ENCODE measurements at places on chromosomes 12 and 14.

DNA sequence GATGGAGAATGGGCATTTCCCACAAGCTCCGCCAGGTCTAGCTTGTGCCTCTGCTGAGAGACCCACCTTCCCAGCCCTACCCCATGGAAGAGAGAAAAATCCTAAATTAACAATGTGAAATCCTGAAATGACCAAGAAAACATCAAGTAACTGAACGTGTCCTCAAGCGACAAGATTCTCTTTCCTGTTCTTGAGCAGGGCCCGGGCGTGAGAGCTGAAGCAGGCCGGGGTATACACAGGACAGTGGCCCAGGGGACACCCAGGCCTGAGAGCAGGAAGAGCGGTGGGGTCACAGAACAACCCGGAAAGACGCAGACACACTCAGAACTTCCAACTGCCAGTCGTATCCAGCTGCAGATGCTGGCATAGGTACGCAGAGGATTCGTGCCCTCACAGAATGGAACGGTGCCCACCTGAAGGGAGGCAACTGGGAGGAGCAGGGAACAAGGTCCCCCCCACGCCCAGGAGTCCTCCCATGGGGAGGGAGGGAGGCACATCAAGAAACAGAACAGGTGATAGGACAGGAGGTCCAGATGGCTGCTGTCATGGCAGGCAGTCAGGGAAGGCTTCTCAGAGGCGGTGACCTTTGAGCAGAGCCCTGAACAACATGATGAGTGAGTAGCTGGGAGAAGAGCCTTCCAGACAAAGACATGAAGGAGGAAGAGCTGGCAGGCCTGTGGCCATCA lies 9.1 kb downstream of the RIMBP2 start:
- DNase-seq, result no peak

- no peak for DNase-seq
Measured at GRCh38 chr14:75845136-75845804, 136.5 kb downstream of the TGFB3 start.

- DNase-seq, result no peak
Measured at GRCh38 chr12:46794593-46795190, 31.1 kb downstream of the SLC38A4 start.

- no peak for DNase-seq
Measured at GRCh38 chr12:43162138-43162537, 389.9 kb downstream of the ADAMTS20 start.

GRCh38 chr12:70094467-70094866 lies 148.8 kb upstream of the CNOT2 start:
- no peak for DNase-seq

GRCh38 chr14:58297412-58297761 lies 968 bp upstream of the ARID4A start:
- no peak for DNase-seq

DNA sequence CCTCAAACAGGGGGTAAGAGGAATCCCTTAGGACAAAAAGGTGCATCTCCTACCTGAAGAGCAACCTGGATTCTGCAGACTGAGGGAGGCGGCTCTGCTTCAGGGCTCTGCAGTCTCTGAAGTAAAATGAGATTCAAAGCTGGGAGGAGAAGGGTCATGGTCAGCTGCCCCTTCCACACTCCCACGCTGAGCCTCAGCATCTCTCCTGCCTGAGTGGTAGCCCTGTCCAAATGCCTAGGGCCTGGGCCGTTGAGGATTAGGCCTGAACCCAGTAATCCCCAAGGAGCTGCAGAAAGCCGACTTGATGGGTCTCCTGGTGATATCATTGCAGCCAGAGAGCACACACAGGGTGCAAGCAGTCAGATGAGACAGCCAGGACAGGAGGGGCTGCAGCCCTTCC lies 18.9 kb downstream of the PHLDA1 start:
- DNase-seq, result no peak

- DNase-seq, result no peak
Measured at GRCh38 chr12:75155962-75156361, 53.7 kb downstream of the KCNC2 start.

GRCh38 chr12:101027200-101027599 lies 182.8 kb downstream of the SLC5A8 start:
- DNase-seq, result no peak

DNA sequence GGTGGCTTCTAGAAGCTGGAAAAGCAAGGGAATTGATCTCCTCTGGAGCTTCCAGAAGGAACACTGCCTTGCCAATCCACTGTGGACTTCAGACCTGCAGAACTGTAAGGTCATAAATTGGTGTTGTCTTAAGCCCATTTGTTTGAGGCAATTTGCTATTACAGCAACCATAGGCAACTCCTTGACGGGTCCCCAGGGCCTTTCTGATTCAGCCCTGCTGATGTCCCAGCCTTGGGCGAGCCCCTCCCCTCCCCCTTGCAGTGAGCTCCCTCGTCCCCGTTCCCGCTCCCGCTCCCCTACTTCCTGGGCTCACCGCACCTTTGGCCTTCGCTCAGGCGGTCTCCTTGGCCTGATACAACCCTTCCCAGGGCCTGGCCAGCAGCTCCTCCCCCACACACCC lies 18.9 kb upstream of the DIO3 start:
- DNase-seq, result no peak

DNA sequence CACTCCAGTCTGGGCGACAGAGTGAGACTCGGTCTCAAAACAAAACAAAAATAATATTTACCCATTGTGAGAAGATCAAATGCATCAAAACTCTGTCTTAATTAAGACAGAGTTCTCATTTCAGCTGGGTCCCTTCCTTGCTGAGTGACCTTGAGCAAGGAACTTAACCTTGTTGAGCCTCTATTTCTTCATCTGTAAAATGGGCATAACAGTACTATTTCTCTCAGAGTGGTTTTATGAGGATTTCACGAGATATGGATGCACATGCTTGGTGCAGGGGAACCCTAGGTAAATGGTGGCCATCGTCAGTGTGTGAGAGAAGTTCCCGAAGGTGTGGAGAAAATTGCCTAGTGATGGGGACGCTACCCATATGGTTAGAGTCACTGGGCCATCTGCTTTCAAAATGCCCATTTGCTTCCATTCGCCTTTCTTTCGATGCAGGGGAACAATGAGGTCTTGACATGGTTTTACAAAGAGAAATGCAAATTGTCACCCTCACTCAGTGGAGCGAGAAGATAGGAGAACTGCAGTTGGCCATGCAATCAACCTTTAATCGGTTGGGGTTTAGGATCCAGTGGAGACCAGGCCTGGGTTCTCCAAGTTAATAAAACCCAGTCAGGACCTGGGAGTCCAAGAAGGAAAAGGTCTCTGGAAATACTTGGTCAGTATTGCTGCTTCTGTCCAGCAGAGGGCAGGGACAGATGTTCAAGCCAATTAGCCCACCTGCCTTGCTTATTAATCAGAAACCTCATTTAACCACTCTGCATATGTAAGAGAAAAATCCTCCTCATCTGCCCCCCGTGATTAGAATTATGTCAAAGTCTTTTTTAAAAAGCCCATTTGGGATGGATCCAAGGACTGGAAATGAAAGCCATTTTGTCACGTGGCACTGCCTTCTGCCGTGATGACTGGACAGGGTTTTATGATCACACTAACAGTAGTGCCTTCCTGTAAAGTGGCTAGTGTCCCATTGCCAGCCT lies 37.2 kb downstream of the CFAP251 start:
- no peak for DNase-seq

GRCh38 chr12:88381466-88381865 lies 198.8 kb downstream of the KITLG start:
- DNase-seq, result no peak

DNA sequence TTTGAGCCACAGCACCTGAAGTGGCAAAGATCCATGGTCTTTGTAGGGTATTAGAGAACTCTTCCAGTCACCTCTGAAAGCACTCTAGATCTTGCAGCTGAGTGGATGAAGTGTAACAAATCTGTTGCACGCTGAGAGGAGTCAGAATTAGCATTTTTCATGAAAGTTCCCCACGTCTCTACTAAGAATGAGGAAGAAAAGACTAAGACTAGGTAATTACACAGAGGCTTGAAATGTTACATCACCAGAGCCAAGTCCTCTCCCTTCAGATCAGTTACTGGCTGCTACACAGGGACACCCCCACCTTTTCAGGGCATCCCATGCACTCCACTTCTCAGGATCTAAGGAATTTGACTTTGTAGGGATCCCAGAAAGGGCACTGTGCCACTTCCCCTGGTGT lies 98.6 kb upstream of the FKBP4 start:
- no peak for DNase-seq

- no peak for DNase-seq
Measured at GRCh38 chr12:108000111-108000510, 129.0 kb upstream of the WSCD2 start.

GRCh38 chr12:130461839-130462557 lies 124.3 kb downstream of the PIWIL1 start:
- DNase-seq, result no peak

GRCh38 chr12:25585021-25585523 lies 32.0 kb upstream of the LMNTD1 start:
- DNase-seq, result no peak

- no peak for DNase-seq
Measured at GRCh38 chr12:15629108-15629507, 160.1 kb downstream of the EPS8 start.

GRCh38 chr14:92679246-92679645 lies 69.2 kb downstream of the LGMN start:
- DNase-seq, result no peak

- no peak for DNase-seq
Measured at GRCh38 chr12:94025756-94026155, 122.6 kb upstream of the PLXNC1 start.

DNA sequence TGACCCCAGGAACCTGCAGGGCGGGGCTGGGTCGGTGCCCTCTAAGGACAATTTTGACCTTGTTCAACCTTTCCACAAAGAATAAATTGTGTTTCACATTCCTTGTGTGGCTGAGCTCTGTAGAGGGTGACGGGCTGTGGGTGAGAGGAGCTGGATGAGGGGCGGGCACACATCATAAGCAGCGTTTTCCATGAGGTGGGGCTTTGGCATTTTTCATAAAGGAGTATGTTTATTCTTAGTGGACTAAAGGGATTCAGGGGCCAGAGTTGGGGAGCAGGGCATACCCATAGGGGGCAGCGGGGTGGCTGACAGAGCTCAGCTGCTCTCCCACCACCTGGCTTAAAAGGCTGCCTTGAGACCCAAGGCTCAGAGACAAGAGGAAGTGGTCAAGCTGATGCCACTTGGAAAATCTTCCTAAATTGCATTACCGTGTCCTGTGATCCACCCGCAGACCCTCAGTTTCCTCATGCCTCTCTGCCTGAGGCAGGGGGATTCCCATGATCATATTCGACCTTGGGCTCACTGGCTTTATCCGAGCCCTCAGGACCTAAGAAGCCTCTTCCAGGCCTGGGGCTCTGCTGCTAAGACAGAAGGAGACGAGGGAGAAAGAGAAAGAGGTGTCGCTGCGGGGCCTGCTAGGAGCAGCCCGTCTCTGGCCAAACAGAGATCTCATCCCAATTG lies 11.4 kb downstream of the MMP14 start:
- no peak for DNase-seq

DNA sequence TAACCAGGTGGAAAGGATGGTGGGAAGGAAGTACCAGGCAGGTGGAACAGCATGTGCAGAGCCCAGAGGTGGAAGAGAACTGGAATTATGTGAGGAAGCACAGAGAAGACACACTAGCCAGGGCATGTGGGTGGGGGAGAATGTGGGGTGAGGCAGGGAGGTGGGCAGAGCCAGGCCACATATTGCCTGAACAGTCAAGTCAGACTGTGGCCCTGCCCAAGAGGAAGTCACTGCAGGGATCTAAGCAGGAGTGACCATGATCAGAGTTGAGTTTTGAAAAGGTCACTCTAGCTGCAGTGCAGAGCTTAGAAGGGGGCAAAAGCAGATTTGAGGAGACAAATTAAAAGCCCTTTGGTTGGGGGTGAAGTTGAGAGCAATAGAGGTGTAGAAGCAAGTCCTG lies 114.0 kb upstream of the SLC38A2 start:
- no peak for DNase-seq

Data from naive thymus-derived CD8-positive, alpha-beta T cell (primary cell).